ENCODE measurements at places on chromosomes 3 and 15.

DNA sequence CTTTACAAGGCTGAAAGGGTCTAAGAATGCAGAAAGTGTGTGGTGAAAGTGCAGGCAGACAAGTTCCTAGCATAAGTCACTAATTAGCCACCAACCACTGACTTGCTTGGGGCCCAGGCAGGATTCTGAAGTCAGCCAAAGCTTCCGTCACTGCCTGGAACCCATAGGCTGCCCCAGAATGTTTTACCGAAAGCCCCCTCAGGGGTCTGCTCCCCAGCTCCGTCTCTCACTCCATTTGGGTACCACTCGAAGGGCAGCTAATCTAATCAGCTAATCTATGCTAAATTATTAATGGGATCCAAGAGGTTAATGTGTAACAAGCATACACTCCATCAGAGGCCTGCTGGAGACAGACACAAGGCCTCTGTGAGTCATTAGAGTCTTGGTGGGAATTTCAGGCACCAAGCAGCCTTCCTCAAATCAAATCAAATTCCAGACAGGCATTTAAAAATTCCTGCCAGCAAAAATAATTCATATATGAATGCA lies 13.2 kb downstream of the ADAMTS9 start:
- peak; percentile 90 for DNase-seq

- no peak for DNase-seq
Observed at GRCh38 chr3:30500666-30501399, 105.6 kb upstream of the TGFBR2 start.

- no peak for DNase-seq
Observed at GRCh38 chr3:35784169-35784568, 144.8 kb downstream of the ARPP21 start.

- DNase-seq: no peak
Observed at GRCh38 chr3:85740561-85740960, 781.8 kb downstream of the CADM2 start.

- no peak for DNase-seq
Observed at GRCh38 chr15:67465196-67465952, 55.6 kb upstream of the C15orf61 start.

- DNase-seq: no peak
Observed at GRCh38 chr3:155658006-155658405, 86.9 kb downstream of the PLCH1 start.

- no peak for DNase-seq
Observed at GRCh38 chr3:140384028-140384771, 293.7 kb upstream of the TRIM42 start.

GRCh38 chr3:129605922-129606635 lies 397 bp downstream of the PLXND1 start:
- no peak for DNase-seq

GRCh38 chr3:148494451-148494850 lies 203.3 kb upstream of the AGTR1 start:
- no peak for DNase-seq

- DNase-seq: peak; percentile 40
Observed at GRCh38 chr3:62529230-62529629, 155.9 kb upstream of the FEZF2 start.

GRCh38 chr15:69094124-69094921 lies 66.1 kb upstream of the GLCE start:
- DNase-seq: no peak

GRCh38 chr15:44087578-44088465 lies 107.2 kb downstream of the FRMD5 start:
- DNase-seq: peak; percentile 89

- DNase-seq: no peak
Observed at GRCh38 chr3:71809321-71810026, 24.5 kb upstream of the PROK2 start.

DNA sequence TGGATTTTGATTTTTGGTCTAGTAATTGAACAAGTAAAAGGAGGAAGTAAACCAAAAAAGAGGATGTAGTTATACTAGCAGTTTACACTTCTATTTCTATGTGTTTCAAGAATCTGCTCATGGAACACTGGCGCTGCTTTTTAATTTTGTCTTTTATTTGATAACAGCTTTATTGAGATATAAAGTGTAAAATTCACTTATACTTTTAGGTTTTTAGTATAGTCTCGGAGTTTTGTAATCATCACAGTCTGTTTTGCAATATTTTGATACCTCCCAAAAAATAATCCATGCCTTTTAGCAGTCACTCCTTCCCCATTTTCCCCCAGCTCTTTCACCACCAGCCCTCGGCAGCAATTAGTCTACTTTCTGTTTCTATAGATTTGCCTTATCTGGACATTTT lies 18.0 kb downstream of the UBE2E2 start:
- no peak for DNase-seq

DNA sequence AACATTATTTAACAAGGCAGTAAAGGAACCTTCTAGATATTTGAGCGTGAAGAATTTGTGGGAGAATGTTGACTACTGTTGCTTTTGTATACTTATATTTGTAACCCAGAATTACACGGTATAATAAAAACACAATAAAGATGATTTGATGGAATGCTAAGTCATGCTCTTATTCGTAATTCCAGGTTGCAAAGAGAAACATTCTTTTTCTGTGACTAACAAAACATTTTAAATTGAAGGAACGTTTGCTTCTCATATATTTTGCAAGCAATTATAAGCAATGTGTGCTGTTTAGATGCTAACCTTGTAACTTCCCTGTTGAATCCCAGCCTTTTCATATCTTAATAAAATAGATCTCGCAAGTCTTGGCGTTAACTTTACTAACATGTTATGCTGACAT lies 124.4 kb upstream of the CGNL1 start:
- peak; percentile 52 for DNase-seq
